ENCODE measurements at places on chromosomes 1 and 21.

DNA sequence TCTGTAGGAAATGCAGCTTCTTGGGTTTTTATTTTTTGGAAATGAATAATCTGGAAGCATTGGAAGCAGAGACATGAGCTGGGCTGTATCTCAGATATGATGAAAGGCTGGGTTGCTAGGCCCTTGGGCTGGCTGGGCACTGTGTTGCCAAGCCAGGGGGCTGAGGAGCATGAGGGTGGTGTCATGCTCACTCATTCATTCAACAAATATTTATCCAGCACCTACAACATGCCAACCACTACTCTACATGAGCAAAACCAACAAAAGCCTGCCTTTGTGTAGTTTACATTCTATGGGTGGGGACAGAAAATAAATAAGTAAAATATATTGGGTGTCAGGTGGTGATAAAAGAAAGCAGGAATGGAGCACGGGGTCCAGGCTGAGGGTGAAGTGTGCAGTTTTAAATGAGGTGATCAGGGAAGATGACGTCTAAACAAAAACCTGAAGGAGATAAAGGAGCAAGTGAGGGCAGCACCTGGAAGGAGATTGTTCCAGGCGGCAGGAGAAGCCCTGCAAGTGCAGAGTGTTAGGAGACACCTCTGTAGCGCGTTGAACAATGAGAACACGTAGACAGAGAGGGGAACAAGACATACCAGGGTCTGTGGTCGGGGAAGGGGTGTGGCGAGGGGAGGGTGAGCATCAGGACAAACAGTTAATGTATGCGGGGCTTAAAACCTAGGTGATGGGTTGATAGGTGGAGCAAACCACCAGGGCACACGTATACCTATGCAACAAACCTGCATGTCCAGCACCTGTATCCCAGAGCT lies 10.9 kb downstream of the TAGLN2 start:
- DNase-seq, result no peak

DNA sequence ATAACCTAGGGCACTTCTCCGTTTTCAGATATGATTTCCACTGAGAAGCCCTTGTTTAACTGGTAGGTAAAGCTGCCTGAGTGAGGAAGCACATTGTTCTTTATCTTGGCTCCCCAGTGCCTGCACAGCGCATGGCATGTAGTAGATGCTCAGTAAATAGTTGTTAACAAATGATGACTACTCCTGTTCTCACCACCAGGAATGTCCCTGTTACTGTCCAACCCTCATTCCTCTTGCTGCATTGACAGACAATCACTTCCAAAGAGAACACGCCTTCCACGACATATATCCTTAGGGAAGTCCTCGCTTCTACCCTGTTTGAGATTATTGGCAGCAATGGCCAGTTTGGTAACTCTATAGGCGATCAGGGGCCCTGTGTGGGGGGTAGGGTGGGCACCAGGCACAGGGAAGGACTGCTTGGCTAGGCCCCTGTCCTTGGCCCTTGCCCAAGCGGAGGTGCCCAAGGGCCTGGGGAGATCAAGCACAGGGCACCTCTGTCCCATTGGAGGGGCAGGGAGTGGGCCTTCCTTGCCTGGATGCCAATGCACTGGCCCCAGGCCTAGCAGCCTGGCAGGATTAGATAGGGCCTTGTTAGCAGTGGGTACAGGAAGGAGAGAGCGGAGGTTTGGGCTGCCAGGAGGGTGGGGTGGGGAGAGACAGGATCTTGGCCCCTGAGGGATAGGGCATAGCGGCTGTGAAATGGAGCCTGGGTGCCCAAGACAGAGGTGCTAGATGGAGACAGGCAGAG lies 10.2 kb downstream of the NES start:
- no peak for DNase-seq

DNA sequence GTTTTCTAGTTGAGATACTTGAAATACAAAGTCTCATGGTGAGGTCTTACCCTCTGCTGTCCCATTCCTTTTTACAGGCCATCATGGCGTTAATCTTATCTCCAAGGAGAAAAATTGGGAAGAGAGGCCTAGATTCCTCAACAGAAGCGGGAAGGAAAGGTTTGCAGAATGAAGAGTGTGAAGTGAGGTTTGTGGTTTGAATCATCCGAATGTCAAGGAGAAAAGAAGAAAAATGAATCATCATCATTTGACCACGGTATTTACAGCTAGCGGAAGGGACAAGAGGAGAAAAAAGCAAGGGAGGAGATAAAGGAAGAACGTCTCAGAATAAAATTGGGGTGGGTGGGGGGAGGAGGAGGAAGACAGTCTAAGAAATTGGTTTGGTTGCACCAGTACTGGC lies 935 bp upstream of the COG2 start:
- DNase-seq, result no peak

GRCh38 chr1:183414365-183414764 lies 3.8 kb downstream of the NMNAT2 start:
- no peak for DNase-seq

- no peak for DNase-seq
These were observed 308.1 kb downstream of the PTPRU start for GRCh38 chr1:29544406-29544805.

DNA sequence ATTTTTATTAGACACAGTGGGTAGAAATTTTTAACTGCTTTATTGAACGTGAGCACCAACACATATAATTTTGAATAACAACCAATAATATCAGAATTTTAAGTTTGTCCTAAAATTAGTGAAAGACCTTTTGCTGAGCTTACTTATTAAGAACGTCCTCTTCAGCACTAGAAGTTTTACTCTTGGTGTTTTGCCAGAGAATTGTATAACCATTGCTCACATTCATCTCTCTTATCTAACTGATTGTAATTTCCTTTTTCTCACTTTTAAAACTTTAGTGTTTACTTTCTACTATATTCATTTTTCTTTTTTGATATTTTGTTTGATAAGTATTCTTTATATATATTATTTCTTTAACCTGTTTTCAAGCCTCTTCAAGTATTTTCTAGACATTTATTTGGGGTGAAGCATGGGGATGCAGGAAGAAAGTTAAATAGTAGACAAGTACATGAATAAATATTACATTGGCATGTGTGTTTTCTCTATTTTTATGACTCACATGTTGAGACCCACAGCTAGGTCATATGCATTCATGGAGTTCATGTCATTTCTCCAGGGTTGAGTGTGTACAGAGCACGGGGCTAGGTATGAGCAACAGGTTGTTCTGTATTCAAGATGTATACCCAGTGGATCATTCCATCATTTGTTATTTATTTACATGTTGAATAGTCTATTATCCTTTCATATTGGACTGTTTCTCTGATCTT lies 90.6 kb downstream of the ATP6V1G3 start:
- no peak for DNase-seq

DNA sequence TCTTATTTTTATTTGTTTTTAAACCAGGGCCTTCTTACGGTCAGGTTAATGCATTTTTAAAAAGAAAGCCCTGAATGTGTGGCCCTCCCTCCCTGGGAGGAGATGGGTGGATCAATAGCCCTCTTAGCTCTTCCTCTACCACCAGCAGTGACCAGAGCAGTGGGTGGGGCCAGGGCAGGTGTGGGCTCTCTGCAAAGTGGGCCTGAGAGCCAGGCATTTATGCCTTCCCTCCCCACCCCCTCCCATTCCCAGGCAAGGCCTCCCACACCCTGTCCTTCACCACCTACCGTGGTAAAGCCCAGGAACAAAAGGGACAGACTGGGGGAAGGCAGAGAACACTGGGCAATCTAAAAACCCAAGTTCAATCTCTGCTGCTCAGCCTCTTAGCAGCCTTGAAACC lies 63.9 kb downstream of the SSBP3 start:
- no peak for DNase-seq

- DNase-seq, result no peak
These were observed 14.9 kb downstream of the TMEM51 start for GRCh38 chr1:15168479-15168878.

- DNase-seq, result no peak
These were observed 201.8 kb upstream of the BRINP3 start for GRCh38 chr1:190679454-190679853.

DNA sequence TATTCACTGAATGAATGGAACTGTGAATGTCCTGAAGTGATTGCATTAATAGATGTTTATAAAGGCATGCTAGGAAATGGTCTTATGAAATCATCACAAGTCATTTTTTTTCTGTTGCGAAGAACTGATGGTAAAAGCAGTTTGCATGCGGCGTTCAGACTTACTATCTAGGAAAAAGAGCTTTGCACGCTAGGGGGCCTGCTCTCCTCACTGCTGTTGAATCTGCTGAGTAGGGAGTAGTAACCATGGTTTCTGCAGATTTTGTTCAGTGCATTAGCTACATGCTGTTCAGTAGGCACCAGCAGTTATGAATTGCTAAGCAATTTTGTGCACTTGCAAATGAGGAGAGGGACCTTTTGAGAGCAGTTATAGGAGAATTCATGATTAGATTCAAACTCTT lies 57.9 kb downstream of the CENPF start:
- no peak for DNase-seq

DNA sequence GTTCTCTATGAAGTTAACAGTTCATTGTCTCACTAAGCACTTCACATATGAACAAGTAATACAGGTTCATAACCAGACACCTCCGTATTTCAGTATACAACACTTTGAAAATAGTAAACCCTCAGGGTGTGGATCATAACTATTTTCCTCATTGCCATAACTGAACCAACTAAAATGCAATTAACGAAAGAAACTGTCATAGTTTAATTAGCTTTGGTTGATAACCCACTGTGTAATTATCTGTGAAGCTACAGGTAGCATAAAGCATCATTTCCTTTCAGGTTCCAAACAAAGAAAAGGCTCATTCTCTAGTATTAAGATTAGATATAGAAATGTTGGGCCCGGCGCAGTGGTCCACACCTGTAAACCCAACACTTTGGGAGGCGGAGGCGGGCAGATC lies 58.5 kb downstream of the EIF4G3 start:
- no peak for DNase-seq

GRCh38 chr21:15624646-15625045 lies 105.1 kb upstream of the USP25 start:
- no peak for DNase-seq

DNA sequence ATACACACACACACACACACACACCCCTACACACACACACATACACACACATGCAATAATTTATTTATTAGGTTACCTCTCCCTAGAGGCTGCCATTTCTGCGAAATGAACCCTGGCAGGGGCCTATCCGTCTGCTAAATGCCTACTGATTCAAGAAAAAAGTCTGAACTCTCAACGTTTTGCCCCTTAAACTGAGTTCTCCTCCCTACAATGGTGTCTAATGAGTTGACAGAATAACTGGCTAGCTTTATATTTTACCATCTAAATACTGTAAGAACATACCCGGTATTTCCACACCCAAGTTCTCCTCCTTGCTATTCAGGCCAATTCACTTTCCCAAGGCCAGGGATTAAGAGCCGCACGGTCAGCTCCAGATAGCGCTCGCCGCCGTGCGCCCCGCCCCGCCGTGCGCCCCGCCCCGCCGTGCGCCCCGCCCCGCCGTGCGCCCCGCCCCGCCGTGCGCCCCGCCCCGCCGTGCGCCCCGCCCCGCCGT lies 339 bp upstream of the RNPC3 start:
- DNase-seq, result no peak

GRCh38 chr1:148307583-148308185 lies 155.6 kb upstream of the NBPF11 start:
- DNase-seq, result no peak

DNA sequence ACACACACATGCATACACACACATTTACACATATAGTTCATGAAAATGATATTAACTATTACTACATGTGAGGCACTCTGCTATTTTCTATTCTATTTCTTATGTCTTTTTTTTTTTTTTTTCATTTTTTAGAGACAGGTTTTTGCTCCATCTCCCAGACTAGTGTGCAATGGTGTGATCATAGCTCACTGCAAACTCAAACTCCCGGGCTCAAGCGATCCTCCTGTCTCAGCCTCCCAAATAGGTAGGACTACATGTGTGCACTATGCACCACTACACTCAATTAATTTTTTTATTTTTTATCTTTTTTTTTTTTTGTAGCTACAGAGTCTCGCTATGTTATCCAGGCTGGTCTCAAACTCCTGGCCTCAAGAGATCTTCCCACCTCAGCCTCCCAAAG lies 48.8 kb upstream of the RAB4A start:
- no peak for DNase-seq

DNA sequence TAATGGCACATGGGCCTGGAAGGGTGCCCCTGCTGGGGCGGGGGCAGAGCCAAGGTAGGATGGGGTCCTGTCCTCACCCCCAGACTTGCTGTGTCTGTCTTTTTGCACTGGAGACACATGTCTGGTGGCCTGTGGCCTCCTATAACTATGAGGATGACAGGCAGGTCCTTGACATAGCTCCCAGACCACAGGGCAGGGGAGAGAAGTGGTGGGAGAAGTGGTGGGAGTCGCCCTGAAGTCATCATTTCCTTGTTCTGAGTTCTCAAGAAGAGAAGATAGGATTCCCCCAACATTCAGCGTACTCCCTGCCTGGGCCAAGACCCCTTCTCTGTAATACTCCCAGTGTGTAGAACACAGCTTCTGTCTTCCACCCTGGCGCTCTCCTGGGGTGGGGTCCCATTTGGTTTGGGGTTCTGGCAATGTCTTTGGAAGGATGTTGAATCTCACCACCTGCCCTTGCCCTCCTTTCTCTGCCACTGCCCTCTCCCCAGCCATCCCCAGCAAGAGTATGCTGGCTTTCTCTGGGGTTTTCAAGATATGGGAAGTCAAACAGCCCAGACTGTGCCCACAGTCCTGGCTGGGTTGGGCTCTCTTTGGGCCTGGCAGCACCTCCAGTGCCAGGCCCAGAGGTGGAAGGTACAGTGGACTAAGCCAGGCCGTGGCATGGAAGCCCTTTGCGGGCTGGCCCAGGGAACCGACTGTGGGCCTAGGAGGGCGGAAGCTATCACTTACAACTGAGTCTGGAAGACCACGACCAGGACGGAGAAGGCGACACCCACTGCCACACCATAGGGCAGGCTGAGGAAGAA lies 19.4 kb downstream of the SLC26A9 start:
- no peak for DNase-seq

DNA sequence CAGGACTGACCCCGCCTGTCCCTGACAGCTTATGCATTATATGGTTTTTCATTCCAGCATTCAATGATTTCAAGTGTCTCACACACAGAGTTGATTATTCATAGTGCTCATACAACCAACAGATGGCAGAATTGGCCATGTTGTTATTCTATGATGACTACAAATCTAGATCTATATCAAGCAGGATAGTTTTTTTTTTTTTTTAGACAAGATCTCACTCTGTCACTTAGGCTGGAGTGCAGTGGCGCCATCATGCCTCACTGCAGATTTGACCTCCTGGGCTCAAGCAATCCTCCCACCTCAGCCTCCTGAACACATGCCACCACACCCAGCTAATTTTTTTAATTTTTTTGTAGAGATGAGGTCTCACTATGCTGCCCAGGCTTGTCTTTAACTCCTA lies 40.1 kb upstream of the LRRC8D start:
- no peak for DNase-seq

GRCh38 chr21:32140604-32141317 lies 138.1 kb downstream of the MIS18A start:
- no peak for DNase-seq

- DNase-seq, result no peak
These were observed 204.9 kb upstream of the CACYBP start for GRCh38 chr1:174794861-174795260.

GRCh38 chr1:15958111-15958510 lies 17.8 kb downstream of the ZBTB17 start:
- no peak for DNase-seq

- DNase-seq, result no peak
These were observed 59.0 kb upstream of the FASLG start for GRCh38 chr1:172599912-172600311.

GRCh38 chr1:181135437-181135731 lies 46.9 kb downstream of the IER5 start:
- DNase-seq, result no peak
